ENCODE measurements at places on chromosomes 12 and 14.
A peak's percentile ranks its signal among the peaks of the same experiment; 100 is the strongest.

- no peak for DNase-seq
Measured at GRCh38 chr12:91922139-91922538, 223.5 kb downstream of the BTG1 start.

- DNase-seq = no peak
Measured at GRCh38 chr12:96375170-96375569, 25.1 kb downstream of the CDK17 start.

DNA sequence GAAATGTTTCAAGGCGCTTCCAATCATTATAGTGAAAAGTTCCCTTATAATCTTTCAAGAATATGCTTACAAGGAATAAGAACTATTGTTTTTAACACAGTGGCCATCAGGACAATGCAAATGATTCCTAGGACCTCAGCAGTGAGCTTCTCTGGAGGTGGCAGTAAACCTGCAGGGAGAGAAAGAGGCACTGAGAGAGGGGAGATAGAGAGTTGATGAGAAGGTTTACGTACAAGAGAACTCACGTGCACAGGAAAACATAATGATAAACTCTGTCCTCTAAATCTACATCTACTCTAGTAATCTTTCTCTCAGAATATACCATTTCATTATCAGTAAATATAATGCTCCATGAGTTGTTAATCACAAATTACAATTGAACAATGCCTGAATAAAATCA is 715 bp downstream of the KLRC4 start:
- DNase-seq = no peak

- no peak for DNase-seq
Measured at GRCh38 chr12:68287106-68287505, 33.7 kb upstream of the IL22 start.

DNA sequence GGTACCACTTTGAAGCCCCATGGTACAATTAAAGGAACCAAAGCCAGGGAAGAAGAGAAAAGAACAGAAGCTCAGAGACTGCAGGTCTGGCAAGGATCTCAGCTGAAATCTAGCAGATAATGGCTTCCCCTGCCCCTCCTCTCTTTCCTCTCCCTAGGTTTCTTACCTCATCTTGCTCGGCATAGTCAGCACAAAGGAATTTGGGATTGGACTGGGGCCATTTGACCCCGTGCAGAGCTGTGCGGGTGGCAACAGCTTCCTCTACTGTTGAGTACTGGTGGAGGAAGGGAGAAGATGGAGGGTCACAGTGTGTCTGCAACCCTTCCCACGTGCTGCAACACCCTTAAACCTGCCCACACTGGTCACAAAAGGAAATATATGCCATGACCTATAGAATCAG is 4.7 kb upstream of the CDH24 start:
- no peak for DNase-seq

DNA sequence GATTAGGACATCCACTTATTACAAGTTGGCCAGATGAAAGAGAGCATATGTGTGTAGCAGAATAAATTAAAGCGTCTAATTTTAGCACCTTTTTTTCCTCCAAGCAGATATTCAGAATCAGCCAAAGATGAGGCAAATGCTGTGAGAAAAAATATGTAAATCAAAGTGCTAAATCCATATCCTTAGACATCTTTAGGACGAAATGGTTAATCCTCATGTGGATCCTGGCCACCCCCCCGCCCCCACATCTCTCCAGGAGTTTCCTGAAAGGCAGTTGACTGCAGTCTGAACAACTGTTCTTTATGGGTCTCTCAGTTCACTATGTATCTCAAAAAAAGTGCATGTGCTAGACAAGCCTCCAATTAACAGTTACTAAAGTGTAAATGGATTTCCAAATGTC is 1768.1 kb upstream of the SEL1L start:
- no peak for DNase-seq

DNA sequence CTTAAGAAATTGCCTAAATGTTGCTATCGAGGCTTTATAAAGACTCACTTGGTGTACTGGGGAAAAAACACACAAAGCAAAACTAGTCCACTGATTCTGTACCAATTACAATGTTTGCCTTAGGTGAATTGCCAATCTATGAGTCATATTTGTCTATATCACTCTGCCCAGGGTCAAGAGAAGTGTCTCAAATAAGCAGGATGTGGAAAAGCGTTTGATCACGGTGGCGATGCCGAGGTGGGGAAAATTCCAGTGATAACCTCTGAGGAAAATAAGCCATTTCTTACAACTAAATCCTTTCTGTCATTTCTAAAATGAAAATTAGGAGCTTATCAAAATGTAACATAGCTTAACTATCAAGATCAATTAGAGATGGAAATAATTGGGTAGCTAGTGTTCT is 148.6 kb upstream of the DIO3 start:
- DNase-seq = peak; percentile 33

GRCh38 chr12:67996347-67996746 is 7.1 kb downstream of the IFNG-AS1 start:
- DNase-seq = no peak

GRCh38 chr12:49568442-49569162 is 660 bp upstream of the MCRS1 start:
- peak; percentile 51 for DNase-seq

GRCh38 chr12:6376079-6376869 is 911 bp upstream of the SCNN1A start:
- peak; percentile 88 for DNase-seq

- DNase-seq = no peak
Measured at GRCh38 chr12:902581-902980, 46.9 kb downstream of the RAD52 start.

GRCh38 chr12:95240556-95240955 is 22.9 kb downstream of the VEZT start:
- no peak for DNase-seq

GRCh38 chr14:37438444-37438843 is 156.6 kb downstream of the FOXA1 start:
- DNase-seq = no peak

DNA sequence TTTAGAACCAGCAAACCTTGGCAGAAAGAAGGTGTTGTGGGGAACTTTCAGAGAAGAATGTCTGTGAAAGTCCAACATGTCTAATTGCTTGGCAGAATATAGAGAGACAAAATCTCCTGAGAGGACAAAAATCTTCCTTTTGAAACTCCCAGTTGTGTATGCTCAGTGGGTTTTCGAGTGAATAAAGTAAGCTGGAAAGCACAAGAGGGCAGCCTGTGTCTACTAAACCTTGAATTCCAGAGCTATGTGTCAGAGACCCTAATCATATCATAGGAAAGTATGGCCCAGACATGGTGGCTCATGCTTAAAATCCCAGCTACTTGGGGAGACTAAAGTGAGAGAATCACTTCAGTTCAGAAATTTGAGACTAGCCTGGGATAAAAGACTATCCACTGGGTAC is 661.2 kb downstream of the SLC16A7 start:
- DNase-seq = no peak

GRCh38 chr14:70645892-70646291 is 4.2 kb downstream of the TTC9 start:
- no peak for DNase-seq
